ENCODE measurements at places on chromosomes 2 and 18.

- peak; percentile 6 for DNase-seq
Observed at GRCh38 chr2:135916207-135916606, 40.0 kb upstream of the MCM6 start.

DNA sequence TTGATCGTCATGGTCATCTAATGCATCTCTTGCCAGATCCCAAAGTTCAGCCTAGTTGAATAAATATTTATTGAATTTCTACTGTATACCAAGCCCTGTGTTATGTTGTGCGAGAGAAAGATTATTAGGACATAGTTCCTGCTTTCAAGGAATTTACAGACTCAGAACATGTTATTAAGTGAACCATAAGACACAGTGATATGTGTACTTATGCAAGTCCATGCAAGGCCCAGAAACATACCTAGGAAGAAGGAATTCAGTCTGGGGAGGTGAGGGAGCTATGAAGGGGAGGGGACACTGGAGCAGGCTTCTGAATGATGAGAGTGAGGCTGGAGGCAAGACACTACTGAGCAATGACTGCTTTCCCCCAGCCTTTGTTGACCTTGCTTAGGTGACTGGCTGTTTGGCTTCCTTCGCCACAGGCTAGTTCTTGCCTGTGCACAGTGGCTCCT lies 81.4 kb downstream of the ACAA2 start:
- DNase-seq = no peak

- DNase-seq = no peak
Observed at GRCh38 chr18:2302628-2303516, 268.4 kb downstream of the METTL4 start.

DNA sequence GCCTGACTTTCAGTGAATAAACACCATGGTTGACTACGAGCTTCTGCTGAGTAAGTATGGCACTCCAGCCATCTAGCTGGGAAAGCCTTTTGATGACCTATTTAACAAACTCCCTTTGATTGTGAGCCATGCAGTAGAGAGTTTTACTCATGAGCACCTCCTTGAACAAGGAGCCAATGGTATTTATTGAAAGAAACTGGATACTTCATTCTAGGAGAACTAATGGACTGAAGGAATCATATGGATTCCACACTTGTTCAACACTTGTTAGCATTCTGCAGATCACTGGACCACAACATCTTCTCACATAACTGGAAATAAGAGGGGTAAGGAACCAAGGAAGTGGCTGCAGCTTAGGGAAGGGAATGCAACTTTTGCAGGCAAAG lies 320.9 kb upstream of the ETAA1 start:
- DNase-seq = no peak

- no peak for DNase-seq
Observed at GRCh38 chr2:174577967-174578589, 19.5 kb downstream of the WIPF1 start.

- DNase-seq = no peak
Observed at GRCh38 chr2:55993685-55994084, 70.1 kb upstream of the EFEMP1 start.

- no peak for DNase-seq
Observed at GRCh38 chr2:71510938-71511337, 57.6 kb downstream of the DYSF start.

GRCh38 chr18:6413579-6414117 lies 1.1 kb downstream of the L3MBTL4 start:
- no peak for DNase-seq

- no peak for DNase-seq
Observed at GRCh38 chr2:218500501-218501060, 67.6 kb downstream of the USP37 start.

- peak; percentile 44 for DNase-seq
Observed at GRCh38 chr2:241741016-241741415, 6.6 kb downstream of the D2HGDH start.

DNA sequence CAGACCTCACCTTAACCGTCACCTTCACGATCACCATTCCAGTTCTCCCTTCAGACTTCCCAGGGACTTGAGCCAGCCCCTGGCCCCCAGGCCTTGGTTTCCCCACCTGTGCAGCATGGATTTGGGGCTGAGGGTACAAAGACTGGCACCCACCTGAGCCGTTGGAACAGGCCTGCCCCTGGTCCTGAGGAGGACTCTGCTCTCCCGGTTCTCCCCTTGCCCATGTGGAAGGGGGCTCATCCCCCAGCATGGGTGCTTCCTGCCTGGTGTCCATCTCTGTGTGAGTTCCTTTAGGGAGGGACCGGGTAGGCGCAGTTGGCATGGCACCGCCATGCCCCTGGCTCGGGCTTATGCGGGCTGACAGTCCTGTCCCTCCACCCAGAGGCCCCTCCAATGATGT lies 10.9 kb upstream of the GPR35 start:
- DNase-seq = no peak

DNA sequence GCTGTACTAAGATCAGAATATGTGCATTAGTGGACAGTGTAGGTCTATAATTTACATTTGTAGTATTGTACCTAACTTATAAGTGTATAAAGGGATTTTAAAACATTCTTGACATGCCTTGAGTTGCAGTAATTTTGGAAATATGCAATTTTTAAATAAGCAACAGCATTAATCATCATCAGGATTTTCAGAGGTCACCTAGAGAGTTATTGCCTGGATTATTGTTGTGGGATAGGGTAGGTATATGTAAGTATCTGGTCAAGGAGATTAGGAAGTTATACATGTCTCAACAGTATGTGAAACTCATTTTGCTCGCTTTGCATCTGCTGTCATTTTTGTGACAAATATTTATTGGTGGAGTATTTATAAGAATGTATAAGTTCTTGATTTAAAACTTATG lies 184.2 kb downstream of the WDR7 start:
- DNase-seq = no peak

- DNase-seq = peak; percentile 28
Observed at GRCh38 chr2:40451918-40452605, at the start of gene SLC8A1. TSS of gene SLC8A1 (minus strand) at chr2:40452090.

DNA sequence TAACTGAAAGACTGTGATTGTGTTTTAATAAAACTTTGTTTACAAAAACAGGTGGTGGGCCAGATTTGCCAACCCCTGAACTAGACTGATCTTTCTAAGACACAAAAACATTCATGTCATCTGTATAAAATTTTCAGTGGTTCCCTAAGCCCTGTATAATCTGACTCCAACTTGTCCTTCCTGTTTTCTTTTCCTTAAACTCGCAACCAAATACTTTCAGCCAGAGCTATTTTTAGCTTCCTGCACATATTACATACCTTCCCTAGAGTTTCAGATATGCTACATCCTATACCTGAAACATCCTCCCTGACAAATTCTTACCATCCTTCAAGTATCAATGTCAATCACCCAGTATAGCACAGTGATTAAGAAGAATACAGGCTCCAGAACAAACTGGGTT lies 4.8 kb downstream of the GCFC2 start:
- DNase-seq = no peak

DNA sequence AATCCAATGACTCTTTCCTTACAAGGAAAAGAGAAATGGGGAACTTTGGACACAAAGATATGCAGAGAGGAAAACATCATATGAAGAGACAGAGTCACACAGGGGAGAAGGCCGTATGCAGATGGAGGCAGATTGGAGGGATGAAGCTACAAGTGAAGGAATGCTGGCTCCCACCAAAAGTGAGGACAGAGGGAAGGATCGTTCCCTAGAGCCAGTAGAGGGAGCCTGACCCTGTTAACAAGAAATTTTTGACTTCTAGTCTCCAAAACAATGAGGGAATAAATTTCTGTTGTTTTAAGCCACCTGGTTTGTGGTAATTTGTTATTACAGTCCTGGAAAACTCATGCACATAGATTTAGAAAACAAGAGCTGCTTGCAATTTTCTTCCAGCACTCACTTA lies 169.3 kb downstream of the PMAIP1 start:
- no peak for DNase-seq

GRCh38 chr2:241272303-241273209 lies 42.9 kb downstream of the HDLBP start:
- no peak for DNase-seq

DNA sequence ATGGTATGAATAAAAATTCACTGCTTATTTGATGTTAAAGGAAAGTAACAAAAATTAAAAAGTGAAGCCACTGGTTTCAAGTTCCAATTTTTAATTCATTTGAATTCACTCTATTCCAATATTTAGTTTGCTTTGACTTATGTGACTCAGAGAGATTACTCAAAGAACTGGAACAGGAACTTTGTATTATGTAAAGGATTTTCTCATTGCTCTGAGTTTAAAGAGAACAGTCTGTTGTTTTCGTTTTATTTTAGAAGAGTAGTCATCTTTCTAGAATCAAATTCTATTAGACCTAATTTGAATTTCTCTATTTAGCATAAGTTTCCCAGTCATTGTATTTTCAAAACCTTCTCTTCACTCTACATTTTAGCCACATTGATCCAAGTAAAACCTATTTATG lies 300.1 kb upstream of the SLC8A1 start:
- DNase-seq = no peak

DNA sequence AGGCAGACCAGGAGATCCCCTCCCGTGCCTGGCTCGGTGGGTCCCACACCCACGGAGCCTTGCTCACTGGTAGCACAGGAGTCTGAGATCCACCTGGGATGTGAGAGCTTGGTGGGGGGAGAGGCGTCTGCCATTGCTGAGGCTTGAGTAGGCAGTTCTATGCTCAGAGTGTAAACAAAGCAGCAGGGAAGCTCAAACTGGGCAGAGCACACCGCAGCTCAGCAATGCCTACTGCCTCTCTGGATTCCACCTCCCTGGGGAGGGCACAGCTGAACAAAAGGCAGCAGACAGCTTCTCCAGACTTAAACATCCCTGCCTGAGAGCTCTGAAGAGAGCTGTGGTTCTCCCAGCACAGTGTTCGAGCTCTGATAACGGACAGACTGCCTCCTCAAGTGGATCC lies 85.1 kb downstream of the UGP2 start:
- no peak for DNase-seq

GRCh38 chr2:63845866-63846265 lies 4.2 kb downstream of the UGP2 start:
- no peak for DNase-seq

DNA sequence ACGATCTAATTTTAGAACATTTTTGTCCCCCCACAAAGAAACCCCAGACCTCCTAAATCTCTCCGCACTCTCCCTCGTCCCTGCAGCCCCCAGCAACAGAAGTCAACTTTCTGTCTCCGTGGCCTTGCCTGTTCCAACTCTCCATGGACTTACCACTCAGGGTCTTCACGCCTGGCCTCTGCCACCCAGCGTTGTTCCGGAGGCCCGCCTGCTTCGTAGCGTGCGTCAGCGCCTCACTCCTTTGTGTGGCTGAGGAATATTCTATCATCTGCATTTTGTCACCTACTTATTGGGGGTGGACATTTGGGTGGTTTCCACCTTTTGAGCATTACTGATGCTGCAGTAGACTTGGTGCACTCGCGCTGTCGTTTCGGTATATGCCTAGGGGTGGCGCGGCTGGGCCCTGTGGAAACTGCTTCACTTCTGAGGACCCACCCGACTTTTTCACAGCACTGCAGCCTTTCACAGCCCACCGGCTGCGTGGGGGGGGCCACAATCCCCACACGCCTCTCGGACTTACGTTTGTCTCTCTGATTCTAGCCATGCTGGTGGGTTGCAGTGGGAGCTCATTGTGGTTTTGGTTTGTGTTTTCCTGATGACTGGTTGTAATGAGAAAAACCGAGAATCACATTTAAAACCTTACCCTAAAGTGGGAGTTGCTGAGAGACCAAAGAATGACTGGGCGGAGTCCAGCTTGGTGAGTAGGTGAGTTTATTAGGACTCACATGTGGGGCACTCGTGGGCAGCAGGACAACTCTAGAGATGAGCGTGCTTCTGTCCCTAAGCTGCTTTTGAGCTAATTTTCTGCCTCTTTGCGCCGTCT lies 1.4 kb upstream of the HSBP1L1 start:
- no peak for DNase-seq

GRCh38 chr2:18498531-18498930 lies 61.9 kb downstream of the RDH14 start:
- no peak for DNase-seq

- DNase-seq = no peak
Observed at GRCh38 chr18:73462092-73462491, 594.3 kb upstream of the NETO1 start.

DNA sequence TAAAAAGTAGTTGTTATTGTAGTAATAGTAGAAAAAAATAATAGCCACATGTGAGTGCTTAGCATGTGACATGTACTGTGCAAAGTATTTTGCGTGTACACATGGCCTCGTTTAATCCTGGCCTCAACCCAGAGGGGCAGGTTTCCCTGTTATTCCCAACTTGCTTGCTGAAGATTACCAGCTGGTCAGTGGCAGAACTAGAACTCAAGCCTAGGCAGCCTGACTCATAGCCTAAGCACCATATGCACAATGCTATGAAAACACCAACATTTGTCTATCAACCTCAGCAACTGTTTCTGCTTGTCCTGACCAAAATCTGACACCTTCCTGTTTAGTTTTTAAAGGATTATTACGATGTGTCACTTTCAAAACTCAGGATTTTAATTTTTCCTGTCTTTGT lies 234.9 kb upstream of the SMAD7 start:
- no peak for DNase-seq

- DNase-seq = no peak
Observed at GRCh38 chr2:190304404-190304803, 15.2 kb downstream of the HIBCH start.

- DNase-seq = no peak
Observed at GRCh38 chr2:54274781-54275242, 18.8 kb upstream of the TSPYL6 start.

- DNase-seq = no peak
Observed at GRCh38 chr2:112805542-112805941, 21.2 kb upstream of the IL1A start.

DNA sequence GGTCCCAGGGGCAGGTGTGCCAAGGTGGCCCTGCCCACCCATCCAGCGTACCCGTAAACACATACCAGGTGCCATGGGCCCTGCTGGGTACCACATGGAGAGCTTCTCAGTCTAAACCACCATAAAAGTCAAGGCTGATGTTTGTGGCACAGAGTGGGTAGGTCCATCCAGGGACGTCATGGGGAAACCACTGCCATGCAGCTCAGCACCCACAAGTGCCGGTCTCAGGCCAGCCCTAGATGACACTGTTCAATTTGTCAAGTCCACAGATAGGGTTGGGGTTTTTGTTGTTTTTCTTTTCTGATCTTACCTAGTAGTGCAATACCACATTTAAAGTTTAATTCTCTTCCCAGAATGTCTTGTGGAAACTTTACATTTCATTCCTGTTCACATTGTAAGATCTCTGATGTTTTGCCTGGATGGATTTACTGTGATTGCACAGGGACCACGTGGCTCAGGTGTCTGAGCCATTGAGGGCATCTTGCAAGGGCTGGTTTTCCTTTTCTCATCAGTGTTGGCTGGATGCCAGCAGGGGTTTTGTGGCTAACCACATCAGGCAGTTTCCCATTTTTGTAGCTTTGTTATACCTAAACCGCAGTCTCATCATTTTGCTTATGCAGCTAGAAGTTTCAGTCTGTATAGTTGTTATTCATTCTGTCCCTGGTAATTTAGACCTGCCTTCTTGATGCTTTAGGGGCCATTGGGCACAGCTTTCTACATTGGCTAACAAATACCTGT lies 64.7 kb downstream of the STK25 start:
- DNase-seq = peak; percentile 44

GRCh38 chr18:39772155-39772919 lies 2182.7 kb upstream of the PIK3C3 start:
- no peak for DNase-seq

Measured in bone marrow (tissue), 2 donors.